ENCODE measurements at places on chromosomes 12 and 14. TPM values are rescaled to one million over a fixed set of nuclear protein-coding genes. Genes with fewer than 3 reads are reported as not detected.
A peak's percentile ranks its signal among the peaks of the same experiment; 100 is the strongest.

GRCh38 chr12:53510181-53510812 is 3.0 kb upstream of the NPFF start:
- no peak overlapping the region for H3K27ac ChIP-seq
- H3K4me1 ChIP-seq: peaks cover 5% of the 10 kb centered on the region
- H3K4me3 ChIP-seq: no peak overlapping the region
- no peaks in the 10 kb centered on the region for H3K27me3 ChIP-seq
- H3K36me3 ChIP-seq: peaks cover 2% of the 10 kb centered on the region

DNA sequence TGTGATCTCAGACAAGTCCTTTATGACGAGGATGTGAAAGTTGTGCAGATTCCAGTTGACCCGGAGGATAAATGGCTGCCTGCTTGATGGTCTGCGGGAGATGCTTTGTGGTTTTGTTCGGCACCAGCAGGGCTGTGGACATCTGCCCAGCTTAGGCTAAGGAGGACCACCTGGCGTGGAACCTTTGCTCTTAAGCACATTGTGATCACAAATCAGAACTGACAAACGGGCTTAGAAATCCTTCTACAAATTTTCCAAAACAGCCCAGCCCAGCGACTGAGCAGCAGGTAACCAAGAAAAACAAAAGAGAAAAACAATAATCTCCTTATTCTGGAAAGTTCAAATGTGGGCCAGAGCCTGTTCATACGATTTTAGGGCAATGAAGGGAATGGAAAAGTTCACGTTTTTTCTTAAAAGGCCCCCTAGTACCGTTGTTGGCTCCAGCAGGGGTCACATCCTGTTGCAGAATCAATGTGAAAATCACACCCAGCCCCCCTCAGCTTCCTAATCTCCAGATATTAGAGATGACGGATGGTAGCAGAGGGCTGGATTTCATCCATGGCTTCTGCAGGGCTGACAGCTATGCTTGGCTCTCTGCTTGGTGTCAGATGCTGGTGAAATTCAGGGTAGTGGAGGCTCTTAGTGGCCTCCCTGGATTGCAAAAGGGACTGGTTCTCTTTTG is 81.1 kb upstream of the RFLNA start:
- H3K27me3 ChIP-seq: peaks cover 7% of the 10 kb centered on the region
- H3K27ac ChIP-seq: no peak overlapping the region
- peaks cover 3% of the 10 kb centered on the region for H3K36me3 ChIP-seq
- no peak overlapping the region for H3K4me3 ChIP-seq
- no peak for DNase-seq
- H3K4me1 ChIP-seq: no peaks in the 10 kb centered on the region

GRCh38 chr14:91113829-91114078 is at the start of gene DGLUCY:
Gene DGLUCY (plus strand): TSS chr14:91114073. CDS start chr14:91160295, 46,222 bp downstream.
- peak; percentile 80 for DNase-seq
- peaks cover 67% of the 10 kb centered on the region for H3K4me1 ChIP-seq
- H3K27ac ChIP-seq: peak within 1 kb of the TSS; percentile 94
- H3K36me3 ChIP-seq: peaks cover 23% of the 10 kb centered on the region
- H3K4me3 ChIP-seq: peak within 1 kb of the TSS; percentile 83

- H3K36me3 ChIP-seq: no peaks in the 10 kb centered on the region
- H3K27ac ChIP-seq: no peak overlapping the region
- H3K4me1 ChIP-seq: no peaks in the 10 kb centered on the region
- H3K27me3 ChIP-seq: peaks cover 9% of the 10 kb centered on the region
- no peak overlapping the region for H3K4me3 ChIP-seq
These were observed 81.4 kb downstream of the SLC8A3 start for GRCh38 chr14:70107309-70107708.

- H3K4me1 ChIP-seq: peaks cover 3% of the 10 kb centered on the region
- no peaks in the 10 kb centered on the region for H3K27me3 ChIP-seq
- no peak for DNase-seq
- H3K36me3 ChIP-seq: peaks cover 1% of the 10 kb centered on the region
These were observed 14.3 kb downstream of the CAMKK2 start for GRCh38 chr12:121282072-121282742.

- no peak overlapping the region for H3K4me3 ChIP-seq
- H3K36me3 ChIP-seq: peaks cover 5% of the 10 kb centered on the region
- no peak for DNase-seq
- no peaks in the 10 kb centered on the region for H3K27me3 ChIP-seq
These were observed 87.0 kb downstream of the ERC1 start for GRCh38 chr12:1078002-1078401.

DNA sequence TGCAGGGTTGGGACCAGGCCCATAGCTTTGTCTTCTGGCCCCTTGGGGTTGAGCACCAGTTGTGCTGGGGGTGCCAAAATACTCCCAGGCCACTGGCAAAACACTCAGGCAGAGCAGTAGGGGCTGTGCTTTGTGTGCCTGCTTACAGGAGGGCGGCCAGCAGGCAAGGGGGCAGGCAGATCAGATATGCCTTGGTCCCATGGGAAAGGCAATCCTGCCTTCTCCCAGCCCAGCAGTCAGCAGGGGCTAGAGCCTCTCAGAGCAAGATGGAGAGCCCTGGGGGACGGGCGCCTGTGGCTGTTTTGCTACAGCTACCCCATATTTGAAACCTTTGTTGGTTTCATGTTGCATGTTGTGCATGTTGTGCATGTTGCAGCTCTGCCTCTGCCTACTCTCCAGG is 36.2 kb upstream of the TMX1 start:
- DNase-seq: no peak
- no peaks in the 10 kb centered on the region for H3K36me3 ChIP-seq
- no peaks in the 10 kb centered on the region for H3K4me1 ChIP-seq
- H3K27me3 ChIP-seq: peaks cover 15% of the 10 kb centered on the region
- H3K27ac ChIP-seq: no peak overlapping the region

DNA sequence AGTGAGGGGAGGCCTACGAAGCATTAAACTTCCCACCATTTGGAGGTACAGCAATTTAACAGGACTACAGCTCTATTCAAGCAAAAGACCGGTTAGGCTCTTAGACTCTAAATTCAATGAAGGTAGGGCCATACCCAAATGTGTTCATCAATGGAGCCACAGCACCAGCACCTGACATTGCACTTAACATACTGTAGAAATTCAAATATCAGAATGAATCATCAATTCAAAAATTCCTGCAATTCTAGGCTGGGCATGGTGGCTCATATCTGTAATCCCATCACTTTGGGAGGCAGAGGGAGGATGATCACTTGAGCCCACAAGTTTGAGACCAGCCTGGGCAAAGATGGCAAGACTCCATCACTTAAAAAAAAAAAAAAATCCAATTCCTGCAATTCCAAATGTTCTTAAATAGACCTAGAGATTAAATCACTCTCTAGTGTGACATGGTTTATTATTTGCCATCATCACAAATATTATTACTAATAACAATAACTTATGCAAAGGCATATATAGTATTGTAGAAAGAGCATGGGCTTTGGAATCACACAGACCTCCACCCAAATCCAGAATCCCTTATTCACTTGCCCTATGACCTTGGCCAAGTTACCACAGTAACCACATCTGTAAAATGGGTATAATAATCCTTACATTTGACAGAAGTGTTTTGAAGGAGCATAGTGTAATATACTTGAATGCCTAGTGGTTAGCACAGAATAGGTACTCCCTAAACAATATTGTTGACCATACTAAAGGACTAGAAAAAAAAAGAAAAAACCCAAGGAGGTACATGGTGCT is 59.4 kb downstream of the CIT start:
- no peak overlapping the region for H3K4me3 ChIP-seq
- H3K27me3 ChIP-seq: no peaks in the 10 kb centered on the region
- H3K36me3 ChIP-seq: peaks cover 7% of the 10 kb centered on the region
- DNase-seq: no peak
- H3K27ac ChIP-seq: no peak overlapping the region

The MUCL1 gene
- total RNA-seq: not detected

The VRTN gene
- total RNA-seq: not detected

The FLRT2 gene
- total RNA-seq: not detected

The SIX6 gene
- not detected for total RNA-seq

The FBXW8 gene
- total RNA-seq: 5.3 TPM

The ANKRD33 gene
- total RNA-seq: not detected

The OR4E2 gene
- not detected for total RNA-seq

The TCHP gene
- total RNA-seq: 21.2 TPM

The SLC41A2 gene
- 7.7 TPM for total RNA-seq

Measured in activated CD4-positive, alpha-beta memory T cell treated with anti-CD3 and anti-CD28 coated beads for 36 hours (primary cell).